Subcutaneous preadipocyte (primary cell): ENCODE measurements at places on chromosomes 12 and 14. TPM values are rescaled to one million over a fixed set of nuclear protein-coding genes. Genes with fewer than 3 reads are reported as not detected.

The SDSL gene
- 2.9 and 3.9 TPM in 2 replicates for total RNA-seq

The SLC10A1 gene
- total RNA-seq: not detected in 2 replicates

The ITFG2 gene
- 20.2 and 23.9 TPM in 2 replicates for total RNA-seq

The PAPLN gene
- 4.8 and 8.0 TPM in 2 replicates for total RNA-seq
